RPMI8226 (cell line): ENCODE measurements at places on chromosomes 7 and 10.

GRCh38 chr10:34189830-34190229 is 625.3 kb downstream of the PARD3 start:
- DNase-seq = no peak

- no peak for DNase-seq
These were observed 52.2 kb upstream of the ZPBP start for GRCh38 chr7:50145226-50145625.

DNA sequence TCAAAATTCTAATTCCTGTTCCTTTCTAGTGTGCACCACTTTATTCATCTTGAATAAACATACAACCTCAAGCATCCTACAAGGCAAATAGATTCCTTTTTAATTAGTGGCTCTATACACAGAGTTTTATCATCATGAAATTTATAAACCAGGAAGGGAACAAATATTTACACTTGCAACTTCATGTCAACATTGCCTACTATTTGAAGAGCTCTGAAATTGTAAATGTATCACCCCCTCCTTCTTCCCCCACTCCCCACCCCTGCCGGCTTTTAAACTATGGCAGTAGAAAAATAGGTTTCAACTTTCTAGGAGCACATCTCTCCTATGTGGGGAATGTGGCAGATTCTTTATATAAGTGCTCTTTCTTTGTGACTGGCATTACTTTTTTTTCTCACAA is 49.6 kb downstream of the KAT6B start:
- DNase-seq = no peak

DNA sequence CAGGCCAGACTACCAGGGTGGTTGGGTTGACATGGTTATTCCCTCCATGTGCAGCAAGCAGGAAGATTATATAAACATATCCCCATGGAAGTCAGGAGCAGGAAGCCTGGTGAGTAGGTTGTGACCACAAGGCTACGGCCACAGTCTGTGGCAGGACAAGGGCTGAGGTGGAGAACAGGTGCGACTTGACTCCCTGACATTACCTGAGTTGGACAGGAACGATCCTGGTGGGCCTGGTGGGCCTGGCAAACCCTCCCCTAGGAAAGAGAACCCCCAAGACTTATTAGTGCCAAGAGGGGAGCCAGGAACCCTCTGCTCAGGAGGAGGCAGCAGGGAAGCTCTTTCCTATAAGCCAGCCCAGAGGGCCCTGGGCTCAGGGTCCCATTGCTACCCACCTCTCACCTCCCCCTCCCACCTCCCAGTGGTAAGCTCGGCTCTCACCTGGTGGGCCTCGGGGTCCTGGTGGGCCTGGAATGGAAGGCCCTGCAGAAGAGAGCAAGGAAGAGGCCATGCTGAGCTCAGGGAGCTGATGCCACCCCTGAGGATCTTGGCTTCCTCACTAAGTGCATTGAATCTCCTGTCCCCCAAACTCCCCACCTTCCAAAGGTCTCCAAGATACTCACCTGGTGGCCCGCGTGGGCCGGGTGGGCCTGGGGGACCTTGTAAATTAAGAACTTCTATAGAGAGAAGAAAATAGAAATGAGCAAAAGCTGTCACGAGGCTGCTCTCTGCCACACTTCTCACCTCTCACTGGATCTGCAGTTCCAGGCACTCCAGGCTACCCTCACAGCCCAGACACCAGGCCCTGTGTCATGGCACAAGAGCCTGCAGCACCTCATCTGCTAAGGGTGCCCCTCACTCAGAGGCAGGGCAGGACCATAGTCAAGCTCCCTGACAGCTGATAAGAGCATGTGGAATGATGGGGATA is 44.6 kb downstream of the COL17A1 start:
- no peak for DNase-seq

DNA sequence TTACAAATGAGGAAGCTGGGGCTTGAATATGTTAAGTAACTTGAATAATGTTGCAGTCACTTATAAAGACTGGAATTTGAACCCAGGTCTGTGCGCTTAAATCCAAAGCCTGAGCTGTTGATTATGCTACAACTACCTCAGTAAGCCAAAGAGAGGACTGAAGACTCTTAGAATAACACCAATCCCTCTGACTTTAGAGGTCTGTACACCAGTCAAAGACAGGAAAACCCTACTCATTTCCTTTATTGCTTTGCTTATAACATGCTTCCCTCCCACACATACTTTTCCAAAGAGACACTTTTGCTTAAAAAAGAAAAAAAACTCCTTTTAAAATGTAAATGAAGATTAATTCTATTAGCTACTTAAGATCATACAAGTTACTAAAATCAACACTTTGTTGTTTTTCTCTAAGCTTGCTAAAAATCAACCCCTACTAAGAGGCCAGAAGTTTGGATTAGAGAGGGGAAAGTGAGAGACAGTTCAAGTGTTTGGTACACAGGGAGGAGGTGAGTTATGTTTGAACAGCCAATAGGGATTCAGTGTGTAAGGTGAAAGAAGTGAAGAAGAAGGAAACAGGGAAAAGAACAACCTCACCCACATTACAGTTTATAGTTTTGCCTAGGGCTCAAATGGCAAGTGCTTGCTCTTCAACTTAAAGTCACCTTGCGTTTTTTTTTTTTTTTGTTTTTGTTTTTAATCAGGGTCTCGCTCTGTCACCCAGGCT is 74.8 kb downstream of the MDH2 start:
- DNase-seq = no peak

- peak; percentile 70 for DNase-seq
These were observed 34.1 kb upstream of the NOBOX start for GRCh38 chr7:144437370-144438191.

GRCh38 chr10:102729029-102730026 is 14.4 kb upstream of the WBP1L start:
- no peak for DNase-seq

- DNase-seq = peak; percentile 56
These were observed 32.2 kb downstream of the ZCCHC24 start for GRCh38 chr10:79413196-79413595.

- DNase-seq = no peak
These were observed 46.4 kb upstream of the FIGNL1 start for GRCh38 chr7:50496569-50496968.

GRCh38 chr10:86255405-86256251 is 111.0 kb downstream of the GRID1 start:
- no peak for DNase-seq

- DNase-seq = peak; percentile 81
These were observed 362.4 kb upstream of the ZNF32 start for GRCh38 chr10:44010873-44011602.

DNA sequence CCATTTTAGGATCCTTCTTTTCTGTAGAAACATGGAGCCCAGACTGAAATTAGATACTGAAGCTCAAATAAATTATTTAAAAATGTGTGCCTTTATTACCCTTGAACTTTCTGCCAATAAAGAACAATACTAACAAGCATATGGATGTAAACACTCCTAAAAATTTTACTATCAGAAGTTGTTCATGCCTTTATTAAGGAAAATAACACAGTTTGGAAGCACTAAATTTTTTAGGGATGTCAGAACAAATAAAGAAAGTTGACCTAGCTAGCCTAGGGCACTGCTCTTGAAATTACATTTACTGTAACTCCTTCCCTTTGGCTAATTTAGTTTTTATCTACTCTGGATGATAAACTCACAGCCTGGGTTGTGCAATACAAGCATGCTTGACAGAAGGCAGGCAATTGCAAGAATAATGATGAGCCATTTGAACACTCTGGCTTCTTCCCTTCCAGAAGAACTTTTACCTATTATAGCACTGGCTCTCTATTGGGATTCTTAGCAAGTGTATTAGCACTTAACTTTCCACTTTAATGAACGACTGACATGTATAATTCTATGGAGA is 351.7 kb upstream of the C7orf33 start:
- DNase-seq = no peak

- DNase-seq = no peak
These were observed 28.7 kb downstream of the KLF6 start for GRCh38 chr10:3756360-3756740.

DNA sequence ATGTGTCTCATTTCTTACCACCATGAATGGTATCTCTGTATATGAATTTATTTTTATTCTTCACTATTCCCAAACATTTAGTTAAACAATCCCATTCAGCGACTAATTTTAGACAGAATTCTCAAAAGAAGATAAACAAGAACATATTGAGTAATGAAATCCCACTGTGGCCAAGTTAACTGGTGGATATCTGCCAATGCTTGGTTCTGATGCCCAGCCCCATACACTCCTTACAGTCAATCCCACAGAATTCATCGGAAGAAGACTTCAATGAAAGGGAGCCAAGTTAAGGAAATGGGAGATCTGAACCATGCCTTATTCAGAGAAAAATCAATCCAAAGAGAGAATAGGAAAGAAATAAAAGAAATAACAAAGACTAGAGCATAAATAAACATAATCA is 518.0 kb downstream of the XPNPEP1 start:
- DNase-seq = no peak

DNA sequence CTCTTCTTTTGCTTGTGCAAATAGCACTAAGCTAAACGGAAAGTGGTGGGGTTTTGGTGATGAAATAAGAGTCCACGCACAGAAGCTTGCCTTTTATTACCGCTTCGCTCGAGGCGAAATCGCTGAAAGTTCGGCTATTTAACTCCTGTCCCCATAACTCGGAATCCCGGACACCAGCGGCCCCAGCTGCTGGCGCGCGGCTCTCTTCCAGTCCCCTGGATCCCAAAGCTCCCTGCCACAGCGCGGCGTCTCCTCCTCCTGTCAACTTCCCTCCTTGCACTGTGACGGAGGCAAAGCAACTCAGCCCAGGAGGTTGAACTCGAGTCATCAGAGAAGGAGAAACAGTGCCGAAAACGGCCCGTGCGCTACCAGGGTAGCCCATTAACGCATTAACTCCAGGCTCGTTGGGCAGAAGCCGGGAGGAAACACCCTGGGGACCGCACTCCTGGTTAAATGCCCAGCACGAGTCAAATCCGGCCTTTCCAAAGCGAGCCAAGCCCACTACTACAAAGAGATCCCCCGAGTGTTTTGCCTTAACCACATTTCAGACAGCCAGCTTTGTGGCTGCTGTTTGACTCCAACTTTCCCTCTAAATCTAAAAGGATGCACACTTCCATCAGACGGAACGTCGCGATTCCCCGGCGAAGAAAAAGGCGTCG is 1.3 kb downstream of the SEMA3D start:
- no peak for DNase-seq

DNA sequence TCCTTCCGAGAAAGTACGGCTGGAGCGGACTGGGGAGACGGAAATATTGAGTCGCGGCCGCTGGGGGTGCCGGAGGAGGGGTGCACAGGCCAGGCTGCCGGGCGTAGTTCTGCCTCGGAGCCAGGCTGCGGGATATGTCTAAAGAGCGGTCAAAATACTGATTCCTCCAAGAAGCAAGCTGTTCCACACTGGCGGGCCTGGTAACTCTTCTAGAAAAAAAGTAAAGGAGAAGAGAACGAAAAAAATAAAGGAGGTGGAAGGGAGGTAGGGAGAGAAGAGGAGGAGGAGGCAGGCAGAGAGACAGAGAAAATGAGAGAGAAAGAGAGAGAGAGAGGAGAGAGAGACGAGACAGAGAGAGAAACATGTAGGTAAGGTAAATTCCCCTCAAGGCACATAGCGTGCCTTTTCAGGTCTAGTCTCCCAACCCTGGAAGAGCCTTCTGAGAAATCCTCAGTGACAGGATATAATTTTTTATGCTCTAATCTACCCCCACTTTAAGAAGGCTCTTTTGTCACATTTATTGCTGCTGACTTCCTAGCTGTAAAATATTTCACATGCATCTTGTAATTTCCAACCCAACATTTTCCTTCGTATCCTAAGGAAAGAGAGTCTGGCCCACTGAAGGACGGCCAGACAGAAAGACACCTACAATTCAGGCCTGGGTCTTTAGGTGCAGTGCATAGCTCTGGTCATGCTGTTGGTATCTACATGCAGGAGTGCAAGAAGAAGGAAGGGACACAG is 5.7 kb downstream of the DLX5 start:
- no peak for DNase-seq

DNA sequence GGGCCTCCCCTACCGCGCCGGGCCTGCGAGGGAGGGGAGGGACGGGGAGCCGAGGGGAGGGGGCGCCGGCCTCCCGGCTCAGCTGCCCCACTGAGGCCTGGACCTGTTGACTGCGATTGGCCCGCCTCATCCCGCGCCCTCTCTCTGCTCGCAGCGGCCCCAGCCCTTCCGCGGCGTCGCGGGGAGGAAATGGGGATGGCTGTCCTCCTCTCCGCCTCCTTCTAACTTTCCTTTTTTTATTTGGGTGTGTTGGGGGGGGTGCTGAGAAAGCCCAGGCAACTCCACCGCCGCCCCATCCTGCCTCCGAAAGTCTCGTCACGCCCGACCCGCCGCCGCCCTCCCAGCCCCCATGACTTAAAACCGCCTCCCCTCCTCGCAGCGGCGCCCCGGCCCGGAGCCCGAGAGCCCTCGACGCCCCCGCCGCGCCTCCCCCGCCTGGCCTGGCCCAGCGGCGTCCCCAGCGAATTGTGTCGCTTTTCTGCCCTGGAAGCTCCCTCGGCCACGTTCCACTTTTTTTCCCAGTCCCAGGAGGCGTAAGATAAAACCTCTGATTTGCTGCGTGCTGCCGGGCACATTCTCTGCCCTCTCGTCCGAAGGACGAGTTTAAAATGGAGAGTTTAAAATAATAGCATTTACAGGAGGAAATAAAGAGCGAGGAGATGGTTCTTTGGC is 842 bp upstream of the SKIDA1 start:
- peak; percentile 68 for DNase-seq

- DNase-seq = no peak
These were observed 19.1 kb upstream of the OTUD1 start for GRCh38 chr10:23419655-23420329.

DNA sequence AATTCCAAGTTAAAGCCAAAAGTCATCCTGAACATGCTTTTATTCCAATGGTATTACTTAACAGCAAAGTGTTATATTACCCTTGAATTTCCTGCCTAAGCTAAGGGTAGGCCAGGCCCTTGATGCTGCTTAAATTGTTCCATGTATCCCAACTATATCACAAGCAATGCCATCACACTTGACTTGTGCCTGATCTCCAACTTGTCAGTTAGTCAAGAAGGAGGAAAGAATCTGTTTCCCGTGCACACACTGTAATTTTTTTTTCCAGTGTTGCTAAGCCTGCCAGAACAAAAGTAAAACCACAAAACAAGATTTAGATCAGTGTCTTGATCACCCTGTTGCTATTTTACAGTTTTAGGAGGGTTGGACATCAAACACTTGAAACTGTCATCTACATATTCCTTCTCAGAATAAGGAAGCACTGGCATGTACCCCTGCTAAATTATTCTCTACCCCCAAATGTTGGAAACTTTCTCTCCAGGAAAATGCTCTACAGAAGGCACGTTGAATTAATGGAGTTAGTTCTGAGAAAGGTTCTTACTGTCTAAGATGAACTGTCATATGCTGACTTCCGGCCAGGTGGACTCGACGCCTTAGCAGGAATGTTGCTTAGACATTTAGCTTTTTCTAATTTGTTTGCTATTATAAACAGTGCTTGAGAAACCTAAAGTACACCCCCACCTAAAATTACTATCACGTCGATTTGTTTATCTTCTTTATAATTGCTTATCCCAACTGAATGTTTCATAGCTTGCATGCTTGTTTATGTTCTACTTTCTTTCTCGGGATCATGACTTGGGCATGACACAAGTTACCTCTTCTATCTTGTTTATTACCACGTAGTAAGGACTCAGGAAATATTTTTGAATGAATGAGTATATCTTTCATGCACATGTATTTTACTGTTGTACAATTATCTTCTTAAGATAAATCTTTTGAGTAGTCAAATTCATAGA is 105.5 kb upstream of the ZNF438 start:
- no peak for DNase-seq

GRCh38 chr7:44066494-44067063 is 1.2 kb upstream of the PGAM2 start:
- no peak for DNase-seq

GRCh38 chr10:30046476-30046875 is 12.9 kb downstream of the JCAD start:
- DNase-seq = no peak
